Stimulated activated naive CD4-positive, alpha-beta T cell (primary cell): ENCODE measurements at places on chromosomes 6 and 20.

DNA sequence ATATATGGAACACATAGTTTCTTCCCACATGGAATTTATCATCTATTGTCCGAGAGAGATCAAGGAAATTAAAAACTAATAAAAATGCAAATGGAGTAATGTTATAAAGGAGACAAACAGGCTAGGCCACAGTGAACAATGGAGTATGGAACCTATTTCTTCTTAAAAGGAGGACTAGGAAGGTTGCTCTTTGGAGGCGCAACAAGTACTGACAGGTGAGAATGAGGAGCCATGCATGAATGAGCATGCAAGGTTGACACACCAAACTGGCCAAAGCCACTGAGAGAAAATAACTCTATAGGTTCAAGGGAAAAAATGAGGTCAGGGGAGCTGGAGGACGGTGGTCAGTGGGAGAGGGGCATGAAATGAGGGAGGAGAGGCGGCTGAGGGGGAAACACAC is 40.9 kb downstream of the PSMB1 start:
- DNase-seq = no peak

DNA sequence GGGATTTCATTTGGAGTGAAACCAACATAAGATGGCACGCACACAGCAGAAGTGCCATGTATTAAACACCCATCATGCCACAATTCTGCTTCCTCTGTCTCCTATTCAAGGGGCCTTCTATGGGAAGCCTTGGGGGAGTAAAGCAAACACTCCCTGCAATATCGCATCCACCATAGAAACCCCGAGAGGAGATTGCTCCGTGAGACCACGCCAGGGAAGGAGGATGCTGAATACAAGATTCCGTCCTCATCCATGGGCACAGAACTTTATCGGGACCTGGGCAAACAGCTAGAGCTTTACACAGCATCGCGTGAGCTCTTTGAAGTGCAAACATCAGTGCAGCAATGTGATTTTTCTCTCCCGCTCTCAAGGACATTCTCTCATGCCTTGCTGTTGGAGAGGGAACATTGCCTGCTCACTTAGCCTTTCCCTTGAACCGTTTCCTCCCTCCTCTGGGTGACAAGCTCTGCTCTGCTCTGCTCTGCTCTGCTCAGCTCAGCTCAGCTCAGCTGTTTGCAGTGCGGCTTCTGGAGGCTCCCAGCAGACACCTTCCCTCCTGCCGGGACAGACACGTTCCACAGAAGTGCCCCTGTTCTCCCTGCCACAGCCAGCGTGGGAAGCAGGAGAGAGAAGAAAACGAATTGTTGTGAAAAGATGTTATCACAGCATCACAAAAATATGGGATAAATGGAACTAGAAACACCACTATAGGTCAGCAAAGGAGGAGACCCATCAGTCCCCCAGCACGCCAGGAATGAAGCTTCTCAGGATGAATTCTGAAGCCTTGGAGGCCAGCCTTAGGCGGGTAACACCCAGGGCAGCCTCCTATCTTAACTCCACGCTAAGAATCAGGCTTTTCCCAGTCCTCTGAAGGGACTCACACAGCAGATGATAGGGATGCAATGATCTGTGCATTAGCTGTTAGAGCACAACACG is 48.2 kb downstream of the RNASET2 start:
- no peak for DNase-seq

- DNase-seq = no peak
These were observed 31.5 kb downstream of the TOX2 start for GRCh38 chr20:43946206-43946491.

DNA sequence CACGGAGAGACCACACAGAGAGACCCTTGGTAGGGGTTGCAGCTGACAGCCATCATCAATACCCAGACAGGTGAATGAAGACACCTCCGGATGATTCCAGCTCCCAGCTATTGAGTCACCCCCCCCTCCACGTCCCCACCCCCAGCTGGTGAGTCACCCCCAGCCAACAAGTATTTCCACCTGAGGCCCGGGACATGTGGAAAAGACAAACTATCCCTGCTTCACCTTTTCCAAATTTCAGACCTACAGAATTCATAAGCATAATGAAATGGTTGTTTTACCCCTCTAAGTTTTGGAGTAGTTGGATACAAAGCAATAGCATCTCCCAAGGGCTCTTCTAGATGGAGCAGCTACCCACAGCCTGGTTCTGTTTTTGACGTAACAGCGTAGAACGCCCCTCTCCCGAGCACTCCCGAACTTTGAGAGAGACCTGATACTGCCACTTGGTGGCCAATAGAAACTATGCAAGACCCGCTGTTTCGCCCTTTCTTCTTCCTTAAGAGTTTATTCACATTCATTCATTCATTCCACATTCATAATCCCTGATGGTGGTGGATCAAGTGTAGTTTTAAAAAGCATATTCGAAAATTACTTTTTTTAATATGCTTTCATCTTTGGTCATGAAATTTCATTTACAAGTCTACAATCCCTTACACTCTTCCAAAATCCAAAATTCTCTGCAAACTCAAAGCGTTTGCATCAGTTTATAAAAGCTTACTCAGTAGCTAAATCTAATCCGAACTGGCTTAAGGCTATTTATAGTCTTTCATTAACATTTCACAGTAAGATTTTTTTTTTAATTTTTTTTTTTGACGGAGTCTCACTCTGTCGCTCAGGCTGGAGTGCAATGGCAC is 15.1 kb upstream of the PPP1R16B start:
- no peak for DNase-seq

DNA sequence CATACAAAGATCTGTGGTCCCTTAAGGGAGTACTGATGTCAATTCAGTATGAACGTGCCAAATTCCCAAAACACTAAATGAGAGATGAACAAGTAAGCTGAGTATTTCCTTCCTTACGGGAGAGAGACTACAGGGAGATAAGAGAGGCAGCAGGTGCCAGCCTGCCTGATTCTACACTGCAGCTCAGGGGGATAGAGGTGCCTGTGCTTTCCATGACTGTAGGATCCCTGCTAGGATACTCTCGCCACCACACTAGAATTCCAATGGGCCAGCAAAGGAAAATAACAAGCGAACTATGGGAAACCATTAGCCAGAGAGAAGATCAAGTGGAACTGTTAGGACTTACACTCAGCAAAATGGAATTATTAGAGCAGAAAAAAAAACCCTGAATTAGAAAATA is 198.5 kb upstream of the BTBD3 start:
- DNase-seq = no peak

GRCh38 chr6:146890644-146891434 is 292.1 kb downstream of the ADGB start:
- no peak for DNase-seq

DNA sequence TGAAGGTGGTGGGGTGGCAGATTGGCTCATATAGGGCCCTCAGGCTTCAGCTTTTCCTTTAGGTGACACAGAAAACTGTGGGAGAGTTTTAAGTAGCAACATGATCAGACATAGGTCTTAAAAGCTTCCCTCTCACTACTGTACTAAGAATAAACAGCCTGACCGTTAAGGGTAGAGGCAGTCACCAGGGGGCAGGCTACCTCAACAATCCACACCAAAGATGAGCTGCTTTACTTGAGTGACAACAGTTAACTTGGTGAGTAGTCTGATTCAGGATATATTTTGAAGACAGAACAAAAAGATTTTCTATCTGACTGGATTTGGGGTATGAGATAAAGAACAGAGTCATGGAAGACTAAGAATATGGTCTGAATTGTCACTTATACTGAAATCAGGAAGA is 193.1 kb upstream of the SHLD1 start:
- DNase-seq = peak; percentile 35

GRCh38 chr6:112225691-112226090 is 28.7 kb downstream of the LAMA4 start:
- no peak for DNase-seq
